ENCODE measurements at places on chromosomes 4 and X.

DNA sequence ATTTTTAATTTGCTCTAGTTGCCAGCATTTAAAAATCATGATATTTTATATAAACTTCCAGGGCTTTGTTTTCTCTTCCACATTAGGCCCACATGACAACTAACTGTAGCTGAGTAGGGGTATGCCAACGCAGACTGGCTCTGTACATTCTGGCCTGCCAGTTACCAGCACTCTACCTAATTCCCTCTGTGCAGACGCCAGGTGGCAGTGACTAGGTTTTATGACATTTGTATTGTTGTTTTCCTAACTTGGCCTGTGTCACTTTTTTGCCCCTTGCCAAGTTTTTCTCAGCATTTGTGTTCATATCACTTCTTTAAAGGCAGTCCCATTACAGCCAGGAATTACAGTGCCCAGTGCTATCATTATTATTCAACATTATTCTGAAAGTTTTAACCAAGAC lies 347.5 kb downstream of the NKX6-1 start:
- no peak for DNase-seq

DNA sequence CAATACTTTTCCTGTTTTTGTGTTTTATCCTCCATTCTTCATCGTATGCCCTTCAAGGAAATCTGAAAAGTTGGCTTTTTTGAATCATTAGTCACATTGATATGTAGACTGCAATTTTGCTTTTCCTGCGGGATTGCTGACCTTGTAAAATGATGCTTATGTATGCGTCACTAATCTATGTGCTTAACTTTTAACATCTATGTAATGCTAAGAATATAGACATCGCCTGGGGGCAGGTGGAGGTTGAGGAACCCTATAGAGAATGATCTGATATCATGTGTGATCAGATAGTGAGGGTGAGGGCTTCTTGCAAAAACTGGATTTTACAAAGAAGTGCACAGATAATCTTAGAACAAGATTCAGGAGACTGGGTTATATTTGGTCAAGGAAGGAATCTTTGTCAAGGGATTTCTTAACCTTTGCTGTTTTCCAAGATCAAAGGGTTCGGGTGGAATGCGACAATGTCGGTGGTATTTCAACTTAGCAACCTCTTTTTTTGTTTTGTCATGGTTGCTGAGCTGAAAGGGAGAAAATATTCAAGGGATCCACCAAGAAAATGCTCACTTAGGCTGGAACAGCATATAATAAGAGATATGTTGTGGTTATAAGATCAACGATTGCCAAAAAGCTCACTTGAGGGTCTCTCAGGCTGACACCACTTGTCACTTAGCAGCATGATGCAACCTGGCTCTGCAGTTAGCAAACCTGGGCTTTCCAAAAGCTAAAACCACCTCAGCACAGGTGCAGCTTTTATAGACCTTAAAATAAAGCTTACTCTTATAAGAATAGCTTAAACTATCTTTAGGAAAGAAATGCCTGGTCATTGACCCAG lies 70.6 kb upstream of the PUDP start:
- no peak for DNase-seq

DNA sequence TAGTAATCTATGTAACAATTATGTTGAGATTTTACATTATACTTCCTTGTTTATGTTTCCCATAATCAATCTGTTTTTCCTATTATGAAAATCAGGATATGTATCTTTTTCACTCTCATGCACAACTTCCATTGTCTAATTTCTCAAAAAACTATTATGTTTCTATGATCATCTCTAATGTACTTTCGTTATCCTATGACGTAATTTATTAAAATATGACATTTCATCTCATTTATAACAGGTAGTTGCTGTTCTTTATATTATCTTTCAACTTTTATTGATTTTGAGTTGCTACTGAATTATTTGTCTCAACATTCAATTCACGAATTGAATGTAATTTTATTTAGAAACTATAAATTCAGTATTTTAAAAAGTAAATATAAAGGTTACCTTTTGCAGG lies 100.8 kb upstream of the MAGEB18 start:
- no peak for DNase-seq

GRCh38 chrX:70664726-70665125 lies 220.1 kb downstream of the DLG3 start:
- DNase-seq: peak; percentile 24

DNA sequence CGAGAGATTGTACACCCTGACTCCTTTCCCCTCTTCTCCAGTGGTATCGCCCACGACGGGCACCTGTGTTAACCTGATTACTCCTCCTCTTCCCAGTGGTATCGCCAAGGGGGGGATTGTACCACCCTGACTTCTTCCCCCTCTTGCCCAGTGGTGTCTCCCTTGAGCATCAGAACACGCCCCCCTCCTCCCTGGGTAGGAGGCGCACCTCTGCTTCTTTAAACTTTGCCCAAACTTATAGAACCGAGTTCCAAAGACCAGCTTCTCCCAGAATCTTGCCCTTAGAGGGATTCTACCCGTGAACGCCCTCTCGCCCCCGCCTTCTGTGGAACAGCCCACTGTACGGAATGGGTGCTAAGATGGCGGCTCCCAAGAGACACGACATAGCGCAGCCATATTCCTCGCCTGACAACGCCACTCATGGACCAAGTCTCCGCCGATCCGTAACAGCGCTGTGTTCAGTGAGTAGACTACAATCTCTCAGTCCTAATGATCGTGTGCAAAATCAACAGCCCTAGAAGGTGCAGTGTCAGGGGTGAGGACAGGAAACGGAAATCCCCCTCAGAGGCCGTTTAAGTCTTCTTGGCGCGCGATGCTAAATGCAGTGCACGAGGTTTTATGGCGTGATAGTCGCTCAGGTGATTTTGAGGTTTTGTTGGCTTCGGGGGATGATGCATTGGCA lies 4.2 kb upstream of the ZNF157 start:
- DNase-seq: peak; percentile 81

DNA sequence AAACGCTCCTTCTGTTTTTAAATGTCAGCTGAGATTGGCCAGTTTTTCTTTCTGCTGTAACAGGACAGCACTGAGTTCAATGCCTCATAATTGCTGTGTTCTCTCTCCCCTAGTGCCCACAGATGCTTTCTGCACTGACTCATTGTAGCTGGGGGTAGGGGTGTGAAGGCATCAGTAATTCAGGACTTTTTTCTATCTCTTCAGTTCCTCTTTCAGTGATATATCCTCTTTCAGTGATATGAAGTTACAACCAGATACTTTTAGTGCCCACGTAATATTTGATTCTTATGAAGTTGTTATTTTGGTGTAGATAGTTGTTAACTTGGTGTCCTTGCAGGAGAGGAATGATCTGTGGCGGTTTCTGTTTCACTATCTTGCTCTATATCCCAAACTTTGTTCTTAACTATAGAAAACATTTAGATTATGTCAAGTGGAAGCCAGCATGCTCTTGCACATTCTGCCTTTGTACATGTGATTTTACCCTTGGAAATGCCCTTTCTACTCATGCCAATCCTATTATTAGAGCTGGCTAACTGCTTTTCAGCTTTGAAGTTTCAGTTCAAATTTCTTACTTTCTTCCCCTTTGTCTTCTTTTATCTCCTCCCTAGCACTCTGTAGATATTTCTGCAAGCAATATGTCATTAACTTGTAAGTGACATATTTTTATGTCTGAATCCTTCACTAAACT lies 1258.4 kb downstream of the FAM133A start:
- no peak for DNase-seq

DNA sequence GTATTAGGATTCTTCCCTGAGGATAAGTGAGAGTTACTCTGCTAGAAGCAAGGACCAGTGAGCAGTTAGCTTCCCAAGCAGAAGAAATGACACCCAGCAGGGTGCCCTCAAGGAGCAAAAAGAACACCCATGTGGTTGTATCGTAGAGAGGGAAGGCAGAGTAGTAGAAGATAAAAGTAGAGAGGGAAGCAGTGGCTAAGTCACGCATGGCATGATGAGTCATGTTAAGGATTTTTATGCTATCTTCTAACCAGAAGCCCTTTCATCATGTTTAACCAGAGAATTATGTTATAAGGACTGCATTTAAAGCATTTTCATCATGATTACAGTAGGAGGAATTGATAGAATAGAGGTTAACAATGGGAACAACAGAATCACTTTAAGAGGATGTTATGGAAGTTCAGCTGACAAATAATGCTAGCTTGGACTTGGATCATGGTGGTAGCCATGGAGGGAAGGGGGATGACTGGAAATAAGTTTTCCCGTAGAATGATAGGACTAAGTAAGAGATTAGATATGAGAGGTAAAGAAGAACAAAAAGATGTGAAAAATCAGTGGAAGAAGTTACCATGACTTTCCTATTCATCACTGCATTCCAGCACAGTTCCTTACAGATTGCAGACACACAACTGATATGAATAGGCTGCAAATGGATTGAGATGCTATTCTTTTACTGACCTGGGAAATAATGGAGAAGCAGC lies 383.5 kb upstream of the INTU start:
- DNase-seq: no peak

- no peak for DNase-seq
These were observed 4.2 kb downstream of the MID1 start for GRCh38 chrX:10615931-10616774.

- no peak for DNase-seq
These were observed 14.1 kb upstream of the SCRG1 start for GRCh38 chr4:173413036-173413435.

DNA sequence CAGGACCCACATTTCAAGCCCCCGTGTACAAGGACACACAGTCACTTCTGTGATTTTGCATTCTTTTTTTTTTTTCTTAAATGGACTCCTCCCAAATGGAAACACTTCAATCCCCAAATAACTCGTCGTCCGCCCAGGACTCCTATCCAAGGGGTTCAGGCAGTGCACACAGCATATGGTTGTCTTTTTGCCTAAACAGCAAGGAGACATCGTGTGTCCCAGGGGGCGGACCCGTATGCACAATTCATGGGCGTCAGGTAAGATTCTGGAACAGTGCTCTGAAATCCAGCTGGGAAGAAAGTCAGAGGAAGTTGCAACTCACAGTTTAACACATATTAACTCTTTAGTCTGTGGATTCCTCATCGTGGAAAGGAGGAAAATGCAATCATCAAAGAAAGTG lies 231.3 kb downstream of the SHOX start:
- no peak for DNase-seq

DNA sequence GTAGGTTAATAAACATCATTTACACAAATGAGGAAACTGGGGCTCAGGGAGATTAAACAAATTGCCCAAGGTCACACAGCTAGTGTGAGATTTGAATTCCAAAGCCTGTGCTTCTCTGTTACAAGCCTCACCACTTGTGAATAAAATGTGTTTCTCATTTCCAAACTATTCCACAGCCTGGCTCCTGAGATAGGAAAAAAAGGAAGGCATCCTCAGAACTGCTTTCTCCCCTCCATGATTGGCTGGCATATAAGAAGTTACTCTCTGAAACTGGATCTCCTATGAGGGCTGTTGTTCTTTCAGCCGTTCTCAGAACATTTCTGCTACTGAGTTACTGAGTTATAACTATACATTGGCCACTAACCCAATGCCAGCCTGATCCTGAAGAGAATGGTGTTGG lies 237.9 kb downstream of the MAML3 start:
- no peak for DNase-seq

DNA sequence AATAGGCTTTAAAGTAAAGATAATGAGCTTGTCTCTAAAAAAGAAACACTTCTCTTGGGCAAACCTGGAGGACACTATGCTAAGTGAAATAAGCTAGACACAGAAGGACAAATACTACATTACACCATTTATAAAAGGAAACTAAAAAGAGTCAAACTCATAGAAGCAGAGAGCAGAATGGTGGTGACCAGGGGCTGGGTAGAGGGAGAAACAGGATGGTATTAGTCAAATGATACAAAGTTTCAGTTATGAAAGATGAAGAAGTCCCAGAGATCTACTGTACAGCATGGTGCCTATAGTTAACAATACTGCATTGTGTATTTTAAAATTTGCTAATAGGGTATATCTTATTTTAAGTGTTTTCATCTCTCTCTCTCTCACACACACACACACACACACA lies 28.5 kb downstream of the ACSL4 start:
- no peak for DNase-seq

DNA sequence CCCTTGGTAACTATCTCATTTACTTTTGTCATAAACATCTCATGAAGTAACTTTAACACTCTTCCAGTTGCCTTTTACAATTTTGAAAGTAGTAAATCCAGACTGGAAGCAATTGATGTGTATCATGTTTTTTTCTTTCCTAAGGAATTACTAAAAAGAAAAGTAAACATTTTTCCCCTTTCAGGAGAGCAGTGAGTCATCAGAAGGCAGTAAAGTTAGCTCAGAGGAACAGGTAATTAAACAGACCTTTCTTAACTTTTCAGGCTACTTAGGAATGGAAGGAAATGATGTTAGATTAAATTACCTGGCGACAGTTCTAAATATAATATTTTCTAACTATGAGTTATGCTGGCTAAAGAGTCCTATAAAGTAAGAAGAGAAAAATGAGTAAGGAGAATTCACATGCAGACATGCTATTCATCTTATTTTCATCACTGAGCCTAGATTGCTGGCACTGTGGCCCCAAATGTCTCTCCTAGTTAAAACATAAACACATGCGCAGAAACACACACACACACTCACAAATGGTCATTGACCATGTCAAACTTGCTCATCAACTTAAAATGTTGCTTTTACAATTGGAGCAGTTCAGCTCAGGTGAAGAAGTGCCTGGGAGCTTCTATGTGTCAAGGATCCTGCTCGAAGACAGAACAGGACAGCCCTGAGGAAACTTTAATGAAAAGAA lies 9.3 kb downstream of the DMP1 start:
- no peak for DNase-seq

GRCh38 chr4:1727117-1728031 lies 6.1 kb downstream of the TACC3 start:
- no peak for DNase-seq

DNA sequence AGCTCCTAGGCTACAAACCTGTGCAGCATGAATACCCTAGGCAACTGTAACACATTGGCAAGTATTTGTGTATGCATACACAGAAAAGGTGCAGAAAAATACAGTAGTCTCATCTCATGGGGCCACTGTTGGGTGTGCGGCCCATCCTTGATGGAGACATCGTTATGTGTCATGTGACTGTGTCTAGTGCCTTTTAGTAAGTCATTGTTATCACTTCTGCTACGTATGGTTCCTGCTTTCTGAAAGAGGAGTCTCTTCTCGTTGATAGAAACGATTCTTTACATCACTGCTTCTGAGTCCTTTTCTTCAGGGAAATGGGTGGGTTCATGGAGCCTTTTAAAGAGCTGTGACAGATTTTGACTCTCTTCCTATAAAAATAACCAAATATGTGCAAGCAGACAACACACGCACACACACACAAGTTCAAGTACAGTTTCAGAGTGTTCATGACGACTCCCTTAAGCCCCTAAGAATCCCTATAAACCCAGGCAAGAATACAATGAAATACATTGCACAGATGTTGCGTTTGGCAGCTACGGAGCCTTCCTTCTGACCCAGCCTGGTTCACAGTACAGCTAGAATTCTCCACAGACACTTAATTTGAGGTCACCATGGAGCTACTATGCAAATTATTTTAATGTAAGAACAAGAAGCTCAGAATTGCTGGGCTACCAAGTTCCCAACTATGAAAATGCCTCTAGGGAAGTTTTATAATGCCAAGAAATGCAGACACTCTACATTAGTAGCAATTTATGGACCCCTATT lies 10.2 kb upstream of the STK32B start:
- no peak for DNase-seq

- no peak for DNase-seq
These were observed 8.5 kb upstream of the GYG2 start for GRCh38 chrX:2820136-2820771.

Data from CD4-positive, alpha-beta T cell treated with Interleukin-12 subunit alpha and Interleukin-12 subunit beta, for 1 hour (primary cell).